ENCODE measurements at places on chromosomes 1 and 21. TPM values are rescaled to one million over a fixed set of nuclear protein-coding genes. Genes with fewer than 3 reads are reported as not detected.

GRCh38 chr1:230495076-230495475, 68.9 kb upstream of the PGBD5 start:
- H3K4me1 ChIP-seq: no peaks in the 10 kb centered on the region
- no peak for DNase-seq
- H3K4me3 ChIP-seq: no peak overlapping the region
- H3K36me3 ChIP-seq: no peaks in the 10 kb centered on the region
- H3K27ac ChIP-seq: no peak overlapping the region

- peaks cover 64% of the 10 kb centered on the region for H3K4me1 ChIP-seq
- peak; percentile 27 for DNase-seq
- H3K27me3 ChIP-seq: no peaks in the 10 kb centered on the region
- H3K27ac ChIP-seq: peak overlapping the region; percentile 63
These were observed 38.4 kb downstream of the SPEN start for GRCh38 chr1:15885701-15886610.

- H3K36me3 ChIP-seq: no peaks in the 10 kb centered on the region
- no peak overlapping the region for H3K4me3 ChIP-seq
- no peak for DNase-seq
- H3K27me3 ChIP-seq: peaks cover 6% of the 10 kb centered on the region
- no peak overlapping the region for H3K27ac ChIP-seq
These were observed 59.7 kb upstream of the TNFSF4 start for GRCh38 chr1:173266841-173267240.

DNA sequence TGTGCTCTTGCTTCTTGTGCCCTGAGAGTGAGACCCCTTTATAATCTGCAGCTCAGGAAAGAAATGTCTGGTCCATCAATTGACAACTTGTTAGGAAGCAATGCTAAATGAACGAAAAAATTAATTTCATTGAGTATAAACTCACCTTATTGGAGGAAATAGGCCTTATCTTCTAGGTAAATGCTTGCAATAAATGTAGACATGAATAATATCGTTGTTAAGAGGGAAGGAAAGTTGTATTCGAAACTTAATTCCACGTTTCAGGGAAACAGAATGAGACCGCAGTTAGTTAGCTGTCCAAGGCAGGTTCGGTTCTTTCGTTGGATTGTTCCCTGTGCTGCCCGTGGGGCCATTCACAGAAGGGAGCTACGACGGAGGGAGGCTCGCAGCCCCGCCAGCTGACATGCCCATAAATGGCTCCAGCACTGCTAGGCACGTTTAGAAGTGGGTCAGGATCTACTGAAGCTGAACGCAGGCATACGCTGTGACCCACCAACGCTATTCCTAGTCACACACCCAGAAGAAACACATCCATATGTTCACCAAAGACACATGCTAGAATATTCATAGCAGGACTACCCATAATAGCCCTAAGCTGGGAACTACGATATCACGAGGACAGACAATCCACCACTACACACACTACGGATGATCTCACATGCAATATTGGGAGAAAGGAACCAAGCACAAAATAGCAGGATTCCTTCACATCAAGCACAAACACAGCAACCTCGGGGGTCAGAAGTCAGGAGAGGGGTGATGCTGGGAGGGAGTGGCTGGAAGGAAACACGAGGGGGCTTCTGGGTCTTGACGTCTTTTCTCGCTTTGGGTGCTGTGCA, 56.2 kb upstream of the LBR start:
- H3K36me3 ChIP-seq: no peaks in the 10 kb centered on the region
- H3K27me3 ChIP-seq: no peaks in the 10 kb centered on the region
- no peak overlapping the region for H3K4me3 ChIP-seq
- DNase-seq: no peak

DNA sequence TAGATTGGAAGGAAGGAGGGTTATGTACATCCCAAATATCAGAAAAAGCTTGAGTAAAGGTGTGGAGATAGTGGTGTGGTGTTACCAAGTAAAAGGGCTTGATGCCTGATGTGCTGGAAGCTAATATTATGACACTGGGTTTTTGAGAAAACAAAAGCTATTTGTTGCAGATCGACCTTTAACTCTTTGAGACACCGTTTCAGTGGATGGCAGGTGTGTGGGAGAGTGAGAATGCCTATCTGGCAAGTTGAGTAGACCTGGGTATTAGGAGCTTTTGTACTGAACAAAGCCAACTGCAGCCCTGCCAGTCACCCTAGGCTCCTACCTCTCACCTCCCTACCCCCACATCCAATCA, 1.4 kb downstream of the MMACHC start:
- H3K4me3 ChIP-seq: no peak overlapping the region
- H3K4me1 ChIP-seq: peaks cover 38% of the 10 kb centered on the region
- peaks cover 1% of the 10 kb centered on the region for H3K36me3 ChIP-seq
- H3K27ac ChIP-seq: peak overlapping the region; percentile 49
- H3K27me3 ChIP-seq: no peaks in the 10 kb centered on the region

- no peak overlapping the region for H3K27ac ChIP-seq
- no peak for DNase-seq
- no peaks in the 10 kb centered on the region for H3K4me1 ChIP-seq
- H3K4me3 ChIP-seq: no peak overlapping the region
- H3K36me3 ChIP-seq: no peaks in the 10 kb centered on the region
These were observed 204.8 kb downstream of the KCNK2 start for GRCh38 chr1:215287362-215287761.

FRRS1 gene
- 2.3 TPM for total RNA-seq

AXDND1 gene
- total RNA-seq: 0.43 TPM

LRRC41 gene
- total RNA-seq: 47.7 TPM
